ACHN (cell line): ENCODE measurements at places on chromosomes 1 and 21.

- DNase-seq = peak; percentile 64
Measured at GRCh38 chr1:182595641-182596240, 6.7 kb upstream of the RNASEL start.

- no peak for DNase-seq
Measured at GRCh38 chr1:62237361-62237760, 42.7 kb downstream of the L1TD1 start.

GRCh38 chr1:159012495-159012894, 2.8 kb downstream of the IFI16 start:
- DNase-seq = peak; percentile 15

- DNase-seq = peak; percentile 50
Measured at GRCh38 chr1:197896301-197896700, 6.1 kb upstream of the C1orf53 start.

DNA sequence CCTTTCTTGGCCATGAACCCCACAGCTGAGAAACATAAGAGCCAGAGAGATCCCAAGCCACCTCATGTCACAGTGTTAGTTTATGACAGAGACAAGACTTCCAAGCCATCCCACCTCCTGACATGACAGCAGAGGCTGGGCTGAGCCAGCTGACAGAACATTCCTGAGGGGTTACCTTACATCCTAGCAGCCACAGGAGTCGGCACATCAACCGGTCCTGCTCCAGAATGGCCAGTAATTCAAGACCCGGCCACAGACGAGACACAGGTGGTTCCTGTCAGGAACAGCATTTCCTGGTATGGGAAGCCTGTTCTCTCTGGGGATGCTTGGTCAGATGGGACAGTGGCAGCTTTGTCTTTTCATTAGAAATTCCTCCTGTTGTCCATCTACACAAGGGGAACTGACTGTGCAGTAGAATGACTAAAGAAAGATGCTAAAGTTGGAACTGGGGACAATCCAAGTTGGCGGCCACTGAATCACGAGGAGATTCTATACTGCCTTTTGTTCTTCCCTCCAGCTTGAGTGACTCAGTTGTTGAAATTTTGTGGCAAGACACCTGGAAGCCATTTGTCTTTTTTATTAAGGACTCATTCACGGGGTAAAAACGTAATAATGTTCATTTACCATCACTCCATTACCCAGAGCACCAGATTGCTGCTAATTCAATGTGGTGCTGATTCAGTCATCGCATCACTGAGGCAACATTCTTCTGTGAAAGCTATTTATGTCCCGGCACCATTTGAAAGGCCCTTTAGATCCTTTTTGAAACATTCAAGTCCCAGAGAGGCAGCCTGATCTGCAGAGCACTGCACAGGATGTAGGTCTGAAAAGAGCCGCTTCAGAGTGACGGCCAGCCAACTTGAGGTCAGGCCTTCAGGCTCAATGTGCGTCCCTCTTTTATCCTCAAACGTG, 37.2 kb upstream of the NPL start:
- no peak for DNase-seq

DNA sequence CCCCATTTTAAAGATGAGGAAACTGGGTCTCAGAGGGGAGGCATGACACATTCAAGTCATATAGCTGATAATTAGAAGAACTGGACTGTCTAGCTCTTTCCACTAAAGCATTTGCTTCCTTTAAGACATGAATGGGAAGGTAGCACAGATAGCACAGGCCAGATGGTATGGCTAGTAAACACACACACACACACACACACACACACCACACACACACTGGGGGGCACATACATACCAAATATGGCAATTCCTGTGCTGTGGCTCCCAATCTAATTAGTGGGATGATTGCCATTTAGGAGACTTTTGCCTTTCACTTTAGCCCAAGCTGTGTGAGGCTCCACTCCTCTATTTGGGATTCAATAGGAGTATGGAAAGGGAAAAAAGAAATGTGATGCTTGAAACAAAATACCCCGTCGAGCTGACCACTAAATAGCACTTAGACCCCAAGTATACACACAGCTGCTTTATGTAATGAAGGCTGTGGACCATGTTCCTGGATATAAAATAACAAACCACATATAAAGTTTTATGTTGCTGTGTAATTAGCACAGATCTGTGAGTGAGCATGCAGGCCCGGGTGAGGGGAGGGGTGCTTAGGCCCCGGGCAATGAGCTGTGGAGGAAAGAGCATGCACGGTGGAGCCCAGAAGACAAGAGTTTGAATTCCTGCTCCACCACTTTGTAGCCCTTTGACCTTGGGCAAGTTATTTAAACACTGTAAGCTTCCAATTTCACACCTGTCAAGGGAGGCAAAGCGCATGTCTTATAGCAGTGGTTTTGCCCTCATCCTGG, 6.8 kb upstream of the TRABD2B start:
- DNase-seq = no peak

- no peak for DNase-seq
Measured at GRCh38 chr1:212313616-212314015, 28.4 kb downstream of the PPP2R5A start.

- DNase-seq = no peak
Measured at GRCh38 chr1:203360547-203361185, 9.7 kb upstream of the FMOD start.

DNA sequence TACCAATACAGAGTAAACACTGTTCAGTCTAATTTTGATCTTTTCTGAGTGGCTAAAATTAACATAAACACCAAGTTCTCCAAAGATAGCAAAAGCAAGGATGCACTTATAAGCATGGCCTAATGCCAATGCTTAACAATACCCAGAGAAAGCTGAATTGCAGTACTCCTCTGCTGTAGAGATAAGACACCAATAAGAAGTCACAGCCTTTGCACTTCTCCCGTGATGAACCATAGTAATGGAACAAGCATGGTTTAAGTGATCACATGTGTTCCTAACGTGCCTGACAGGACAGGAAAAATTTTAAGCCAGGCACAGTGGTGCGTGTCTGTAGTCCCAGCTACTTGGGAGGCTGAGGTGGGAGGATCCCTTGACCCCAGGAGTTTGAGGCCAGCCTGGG, 5.6 kb downstream of the PRDX1 start:
- no peak for DNase-seq

DNA sequence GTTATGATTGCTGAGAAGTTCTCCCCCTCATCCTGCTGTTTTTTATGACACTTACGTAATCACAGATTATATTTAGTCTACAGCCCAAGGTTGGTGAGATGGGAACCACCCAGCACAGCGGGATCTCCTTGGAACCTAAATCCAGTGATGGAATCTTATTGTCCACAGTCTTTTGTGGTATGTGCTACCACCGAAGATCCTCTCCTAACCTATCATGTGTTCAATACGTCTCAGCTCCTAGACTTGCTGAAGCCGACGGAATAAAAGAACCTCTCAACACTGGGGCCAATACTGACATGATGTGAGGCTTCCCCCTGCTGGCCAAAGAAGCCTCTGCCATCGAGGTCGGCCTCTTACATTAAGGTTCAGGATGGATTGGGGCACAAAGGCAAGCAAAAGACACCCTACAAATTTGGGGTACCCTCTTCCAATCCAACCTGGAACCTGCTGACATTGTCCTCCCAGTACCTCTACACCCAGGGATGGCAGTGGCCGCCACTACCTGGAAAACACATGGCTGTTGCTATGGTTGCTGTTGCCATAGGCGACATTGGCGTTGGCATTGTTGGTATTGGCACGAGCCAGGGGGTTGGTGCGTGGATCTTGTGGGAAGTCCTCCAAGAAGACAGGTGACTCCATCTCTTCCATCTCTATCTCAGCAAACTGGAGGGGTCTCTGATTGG, 19.4 kb upstream of the KIF21B start:
- DNase-seq = peak; percentile 65

DNA sequence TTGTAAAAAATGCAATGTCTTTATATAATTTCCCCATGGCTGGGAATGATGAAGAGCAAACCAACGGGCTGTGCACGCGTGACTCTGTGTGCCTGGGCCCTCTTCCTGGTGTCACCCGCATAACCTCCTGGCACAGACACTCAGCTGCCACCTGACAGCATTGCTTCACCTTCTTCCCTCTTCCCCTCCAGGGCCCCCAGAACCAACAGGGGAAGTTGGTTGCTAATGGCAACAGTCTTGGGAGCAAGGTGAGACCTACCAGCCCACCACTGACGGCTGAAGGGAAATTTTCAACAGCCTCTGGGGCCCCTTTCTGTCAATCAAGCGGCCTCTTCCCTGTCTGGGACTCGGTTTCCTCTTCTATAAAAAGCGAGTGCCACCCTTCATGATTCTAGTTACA, 33.2 kb downstream of the SSBP3 start:
- DNase-seq = no peak

DNA sequence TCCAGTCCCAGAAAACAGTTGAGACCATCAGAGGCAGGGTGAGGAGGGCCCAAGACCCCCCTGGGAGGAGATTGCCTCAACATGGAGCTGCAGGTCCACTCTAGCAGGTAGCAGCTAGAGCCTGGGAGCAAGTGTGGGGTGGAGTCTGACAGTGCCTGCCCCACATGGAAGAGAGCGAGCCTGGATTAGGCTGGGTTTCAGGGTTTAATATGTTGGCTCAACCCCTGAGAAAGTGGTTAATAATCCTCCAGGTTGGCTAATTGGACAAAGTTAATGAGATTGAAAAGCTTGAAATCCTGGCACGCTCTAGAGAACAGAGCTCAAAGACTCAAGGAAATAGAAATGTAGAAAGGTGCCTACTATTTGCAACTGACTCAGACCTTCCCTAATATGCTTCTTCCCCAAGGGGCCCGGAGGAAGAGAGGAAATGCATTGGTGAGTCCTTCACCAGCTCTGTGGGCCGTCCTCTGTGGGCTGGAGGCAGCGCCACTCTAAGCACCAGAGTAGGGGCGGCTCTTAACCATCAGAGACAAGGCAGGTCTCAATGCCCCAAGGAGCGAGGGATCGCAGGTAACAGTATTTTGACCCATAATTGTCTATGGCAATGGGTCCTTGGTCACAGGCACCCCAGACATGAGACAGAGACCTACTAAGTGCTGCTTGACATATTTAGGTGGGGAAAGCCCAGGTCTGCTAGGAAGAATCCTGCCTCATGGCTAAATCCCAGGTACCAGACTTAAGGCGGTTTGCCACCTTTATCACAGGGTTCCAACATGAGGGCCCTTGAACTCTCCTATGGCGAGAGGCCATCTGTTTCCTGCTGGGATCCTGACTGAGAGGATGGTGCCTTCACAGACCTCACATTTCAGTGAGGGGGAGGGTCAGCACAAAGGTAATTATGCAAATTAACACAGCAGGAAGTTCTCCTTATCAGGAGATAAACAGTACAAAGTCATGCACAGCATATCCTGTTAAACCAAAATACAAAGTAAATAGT, 33.8 kb downstream of the RSPH1 start:
- DNase-seq = no peak

- DNase-seq = no peak
Measured at GRCh38 chr1:94286864-94287437, 49.6 kb upstream of the ARHGAP29 start.

- no peak for DNase-seq
Measured at GRCh38 chr1:145879775-145880174, 5.9 kb downstream of the ANKRD35 start.

GRCh38 chr1:2645776-2646175, 13.0 kb upstream of the MMEL1 start:
- no peak for DNase-seq

DNA sequence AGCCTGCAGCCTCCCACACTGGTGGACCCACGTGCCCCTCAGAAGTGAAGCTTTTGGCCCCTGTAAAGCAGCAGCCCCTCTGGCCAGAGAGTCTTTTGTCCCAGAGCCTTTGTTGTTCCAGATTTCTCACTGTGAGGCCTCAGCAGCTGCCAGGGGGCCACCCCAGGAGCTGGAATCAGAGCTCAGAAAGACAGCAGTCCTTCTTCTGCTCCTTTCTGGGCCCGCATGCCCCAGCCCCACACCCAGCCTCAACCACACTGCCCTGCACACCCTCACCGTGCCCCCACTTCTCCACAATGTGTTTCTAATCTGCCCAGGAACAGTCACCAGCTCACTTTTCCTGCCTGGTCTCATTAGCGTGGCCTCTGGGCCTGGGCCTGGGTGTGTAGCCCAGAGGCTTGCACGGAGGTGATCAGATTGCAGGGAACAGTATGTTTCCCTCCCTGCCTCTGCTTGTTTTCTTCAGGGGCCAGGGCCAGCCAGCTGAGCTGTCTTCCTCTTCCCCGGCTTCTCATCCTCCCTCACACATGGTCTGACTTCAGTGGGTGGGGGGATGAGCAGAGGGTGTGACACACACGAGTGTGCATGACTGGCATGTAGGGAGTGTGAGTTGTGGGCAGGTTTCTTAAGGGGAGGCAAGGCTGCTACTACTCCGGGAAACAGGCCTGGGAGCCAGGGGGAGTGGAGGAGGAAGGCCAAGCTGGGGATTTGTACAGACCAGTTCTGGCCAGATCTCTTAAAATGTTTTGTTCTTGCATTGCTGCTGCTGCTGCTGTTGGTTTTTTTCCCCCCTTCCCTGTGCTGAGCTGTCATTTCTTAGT, 82.5 kb upstream of the ZNF648 start:
- no peak for DNase-seq

GRCh38 chr21:30072496-30072895, 94.1 kb downstream of the CLDN17 start:
- DNase-seq = peak; percentile 33

- DNase-seq = peak; percentile 51
Measured at GRCh38 chr1:113835686-113836290, 23.5 kb upstream of the RSBN1 start.

- peak; percentile 63 for DNase-seq
Measured at GRCh38 chr1:150563340-150564038, 14.3 kb downstream of the ADAMTSL4 start.

GRCh38 chr1:223752721-223753515, 40.6 kb downstream of the CAPN2 start:
- no peak for DNase-seq

- DNase-seq = no peak
Measured at GRCh38 chr21:39484711-39485276, 33.0 kb downstream of the SH3BGR start.

GRCh38 chr1:182217071-182217470, 155.6 kb upstream of the ZNF648 start:
- DNase-seq = no peak

DNA sequence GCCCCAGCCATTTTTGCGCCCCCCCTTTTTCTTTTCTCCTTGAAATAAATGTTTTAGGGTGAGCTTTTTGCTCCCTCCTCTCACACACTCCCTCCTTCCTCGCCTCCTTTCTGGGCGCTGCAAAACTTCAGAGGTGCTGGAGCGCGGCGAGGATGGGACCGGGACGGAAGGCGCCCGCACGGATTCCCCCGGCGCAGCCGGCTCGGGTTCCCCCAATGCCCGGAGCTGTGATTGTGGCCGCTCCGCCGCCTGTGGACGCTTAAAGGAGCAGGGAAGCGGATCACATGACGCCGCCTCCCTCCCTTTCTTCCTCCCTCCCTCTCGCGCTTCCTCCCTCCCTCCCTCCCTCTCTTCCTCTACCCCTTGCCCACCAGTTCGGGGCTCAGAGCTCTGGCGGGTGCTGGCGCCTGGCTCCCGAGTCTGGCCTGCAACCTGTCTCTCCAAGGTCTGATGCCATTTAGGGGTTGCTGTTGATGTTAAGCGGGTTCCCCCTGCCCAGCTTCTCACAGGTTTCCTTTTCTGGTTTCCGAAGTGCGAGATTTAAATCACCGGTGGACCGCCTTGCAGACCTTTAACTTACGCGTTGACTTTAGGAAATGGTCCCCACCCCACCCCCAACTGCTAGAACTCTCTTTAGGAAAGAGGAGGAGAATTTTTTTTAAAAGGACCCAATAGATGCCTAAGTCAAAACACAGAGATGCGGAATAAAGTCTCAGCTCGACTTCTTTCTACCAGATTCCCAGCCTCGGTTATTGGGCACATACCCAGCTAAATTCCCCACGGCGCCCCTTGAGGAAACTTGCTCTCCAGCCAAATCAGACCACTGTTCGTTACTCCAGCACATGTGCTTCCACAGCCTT, at the start of gene WLS:
Gene WLS, minus strand, starts transcription at position 235 of the 860 bp plus-strand sequence. Its CDS starts 224 bp downstream, at position 11.
- DNase-seq = peak; percentile 78
